ENCODE measurements at places on chromosomes 16 and 17.

DNA sequence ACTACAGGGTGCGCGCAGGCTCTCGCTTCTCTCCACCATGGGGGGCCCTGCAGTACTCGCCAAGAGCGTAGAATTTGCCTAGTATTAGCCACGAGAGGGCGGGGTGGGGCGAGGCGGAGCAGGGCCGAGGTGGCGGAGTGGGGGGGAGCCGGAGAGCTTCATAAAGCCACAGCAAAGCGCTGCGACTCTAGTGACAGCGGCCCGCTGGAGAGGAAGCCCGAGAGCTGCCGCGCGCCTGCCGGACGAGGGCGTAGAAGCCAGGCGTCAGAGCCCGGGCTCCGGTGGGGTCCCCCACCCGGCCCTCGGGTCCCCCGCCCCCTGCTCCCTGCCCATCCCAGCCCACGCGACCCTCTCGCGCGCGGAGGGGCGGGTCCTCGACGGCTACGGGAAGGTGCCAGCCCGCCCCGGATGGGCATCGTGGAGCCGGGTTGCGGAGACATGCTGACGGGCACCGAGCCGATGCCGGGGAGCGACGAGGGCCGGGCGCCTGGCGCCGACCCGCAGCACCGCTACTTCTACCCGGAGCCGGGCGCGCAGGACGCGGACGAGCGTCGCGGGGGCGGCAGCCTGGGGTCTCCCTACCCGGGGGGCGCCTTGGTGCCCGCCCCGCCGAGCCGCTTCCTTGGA, at the start of gene TBX21:
TSS of gene TBX21 (plus strand) at position 190 of the 627 bp plus-strand sequence. CDS start at position 409, 219 bp downstream.
- no peak for DNase-seq

DNA sequence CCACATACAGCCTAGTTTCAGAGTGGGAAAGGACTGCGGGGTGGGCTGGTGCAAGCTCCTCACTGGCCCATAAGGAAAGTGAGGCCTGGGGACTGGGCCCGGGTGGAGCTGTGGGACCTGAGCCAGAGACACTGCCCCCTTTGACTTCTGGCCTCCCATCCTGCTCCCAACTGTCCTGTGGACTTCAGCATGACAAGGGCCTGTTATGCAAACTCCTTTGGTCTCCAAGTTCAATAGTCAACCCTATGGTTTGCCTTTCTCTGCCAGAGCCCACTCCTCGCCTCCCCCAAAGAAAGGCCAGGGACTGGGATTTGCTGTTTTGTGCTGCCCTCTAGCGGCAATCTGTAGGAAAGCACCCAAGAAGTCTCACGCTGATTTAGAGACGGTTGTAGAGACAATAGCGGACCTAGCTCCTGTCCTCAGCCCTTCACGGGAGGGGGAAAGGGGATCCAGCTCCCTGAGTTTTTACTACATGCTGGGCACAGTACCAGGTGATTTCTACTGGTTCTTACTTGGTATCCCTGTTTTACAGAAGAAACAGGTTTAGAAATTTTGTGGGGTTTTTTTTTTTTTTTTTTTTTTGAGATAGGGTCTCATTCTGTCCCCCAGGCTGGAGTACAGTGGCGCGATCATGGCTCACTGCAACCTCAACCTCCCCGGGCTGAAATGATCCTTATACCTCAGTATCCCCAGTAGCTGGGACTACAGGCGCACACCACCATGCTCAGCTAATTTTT, 1.2 kb upstream of the TLCD3B start:
- peak; percentile 50 for DNase-seq

GRCh38 chr16:17802571-17802970, 331.8 kb upstream of the XYLT1 start:
- DNase-seq = no peak

DNA sequence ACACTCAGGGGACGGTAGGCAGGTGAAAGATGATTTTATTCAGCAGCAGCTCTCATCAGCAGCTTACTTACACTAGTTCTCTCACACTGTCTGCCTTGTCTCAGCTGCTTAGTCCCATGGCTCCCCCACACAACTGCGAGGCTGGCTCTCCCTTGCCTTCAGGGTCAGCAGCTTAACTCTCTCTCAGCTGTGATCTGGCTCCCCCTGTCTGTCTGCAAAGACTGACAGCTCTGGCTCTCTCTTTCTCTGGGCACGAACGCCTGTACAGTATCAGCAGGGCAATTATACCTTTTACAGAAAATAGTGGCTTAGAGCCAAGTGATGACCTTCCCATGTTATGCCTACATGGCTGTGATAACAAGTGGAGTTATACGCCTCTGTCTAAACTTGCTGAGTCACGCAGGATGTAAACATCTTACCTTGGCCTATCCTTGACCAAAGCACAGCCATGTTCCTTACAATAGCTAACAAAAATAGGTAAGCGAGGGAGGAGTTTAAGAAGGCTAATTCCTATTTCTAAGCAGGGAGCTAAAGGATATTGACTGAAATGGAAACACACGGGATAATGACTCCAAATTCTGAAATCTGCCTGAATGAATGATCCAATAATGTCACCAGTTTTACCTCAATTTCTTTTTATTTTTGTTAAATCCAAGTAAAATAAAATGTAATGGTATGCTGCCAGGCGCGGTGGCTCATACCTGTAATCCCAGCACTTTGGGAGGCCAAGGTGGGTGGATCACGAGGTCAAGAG, 1.1 kb upstream of the NDUFAB1 start:
- no peak for DNase-seq

- DNase-seq = no peak
Measured at GRCh38 chr16:17212606-17213005, 258.2 kb downstream of the XYLT1 start.

- DNase-seq = no peak
Measured at GRCh38 chr17:44105941-44106340, 17.5 kb downstream of the HDAC5 start.

DNA sequence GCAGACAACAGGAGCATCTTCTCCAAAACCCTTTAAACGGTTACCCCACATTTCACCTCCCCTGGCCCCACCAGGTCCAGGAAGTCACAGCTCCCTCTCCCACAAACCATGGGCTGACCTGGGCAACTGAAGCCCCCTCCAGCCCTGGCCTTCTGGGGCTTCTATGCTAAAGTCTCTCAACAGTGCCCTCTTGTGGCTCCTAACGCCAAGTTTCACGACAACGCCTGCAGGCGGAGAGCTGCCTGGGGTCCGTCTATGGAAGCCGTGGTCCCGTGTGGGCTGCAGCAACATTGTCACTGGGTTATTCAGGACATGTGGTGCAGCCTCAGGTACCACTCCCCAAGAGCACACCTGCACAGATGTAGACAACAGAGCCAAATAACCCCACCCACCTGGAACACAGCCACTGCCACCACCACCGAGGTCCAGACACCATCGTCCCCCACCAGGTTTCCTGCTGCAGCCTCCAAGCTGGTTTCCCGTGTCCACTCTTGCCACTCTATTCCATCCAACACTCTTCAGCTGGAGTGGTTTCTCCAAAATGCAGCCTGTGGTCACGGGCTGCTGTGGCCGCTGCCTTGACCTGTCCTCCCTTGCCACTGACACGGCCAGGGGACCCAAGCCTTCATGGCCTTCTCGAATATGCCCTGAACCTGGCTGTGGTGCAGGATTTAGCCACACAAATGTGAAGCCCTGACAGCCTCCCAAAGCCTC, 19.1 kb downstream of the C16orf95 start:
- no peak for DNase-seq

- DNase-seq = no peak
Measured at GRCh38 chr16:66542396-66542795, 7.5 kb downstream of the TK2 start.

GRCh38 chr17:80703142-80703478, 158.5 kb downstream of the RPTOR start:
- DNase-seq = no peak

GRCh38 chr16:70703041-70703834, 17.4 kb upstream of the MTSS2 start:
- peak; percentile 67 for DNase-seq

DNA sequence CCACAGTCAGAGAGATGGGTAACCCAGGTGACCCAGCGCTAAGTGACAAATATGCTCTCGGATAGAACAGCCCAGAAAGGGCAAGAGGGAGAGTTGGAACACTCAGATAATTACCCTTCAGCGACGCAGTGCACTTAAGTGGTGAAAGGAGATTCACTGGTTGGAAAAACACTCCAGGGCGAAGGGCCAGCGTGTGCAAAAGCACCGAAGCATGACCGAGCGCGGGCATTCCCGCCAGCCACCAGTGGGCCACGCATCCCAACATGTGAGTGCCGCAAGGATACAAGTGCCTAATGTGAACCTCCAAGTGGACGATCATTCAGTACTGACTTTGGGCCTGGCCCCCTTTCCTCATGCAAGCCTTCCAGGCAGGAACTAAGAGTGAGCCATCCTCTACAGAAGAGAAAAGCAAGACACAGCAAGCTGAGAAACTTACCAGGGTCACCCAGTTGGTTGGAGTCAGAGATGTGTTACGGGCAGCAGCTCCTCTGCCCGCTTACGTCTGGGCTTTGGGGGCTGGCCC, 258.4 kb downstream of the C16orf95 start:
- DNase-seq = no peak

DNA sequence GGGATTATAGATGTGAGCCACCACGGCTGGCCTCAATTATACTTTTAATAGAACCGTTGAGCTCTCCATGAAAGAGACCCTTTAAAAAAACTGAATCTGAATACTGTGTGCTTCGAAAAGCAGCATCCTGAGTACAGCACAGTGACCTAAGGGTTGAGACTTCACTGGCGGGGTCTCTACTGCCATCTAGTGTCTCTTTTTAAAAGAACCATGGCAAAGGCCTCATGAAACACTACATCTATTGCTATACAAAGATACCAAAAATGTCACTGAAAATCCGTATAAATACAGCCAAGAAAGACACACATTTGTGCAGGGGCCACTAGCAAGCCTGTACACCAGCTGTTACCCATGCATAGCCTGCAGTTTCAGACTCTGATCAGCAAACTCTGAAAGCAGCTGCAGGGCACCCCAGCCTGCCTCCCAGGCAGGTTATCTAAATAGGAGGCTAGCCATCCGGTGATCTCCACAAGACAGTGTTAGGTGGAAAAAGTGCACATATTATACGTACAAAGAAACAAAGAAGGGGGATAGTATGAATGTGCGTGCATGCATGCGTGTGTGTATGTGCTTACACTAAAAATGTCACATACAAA, 35.3 kb downstream of the NPLOC4 start:
- peak; percentile 53 for DNase-seq

DNA sequence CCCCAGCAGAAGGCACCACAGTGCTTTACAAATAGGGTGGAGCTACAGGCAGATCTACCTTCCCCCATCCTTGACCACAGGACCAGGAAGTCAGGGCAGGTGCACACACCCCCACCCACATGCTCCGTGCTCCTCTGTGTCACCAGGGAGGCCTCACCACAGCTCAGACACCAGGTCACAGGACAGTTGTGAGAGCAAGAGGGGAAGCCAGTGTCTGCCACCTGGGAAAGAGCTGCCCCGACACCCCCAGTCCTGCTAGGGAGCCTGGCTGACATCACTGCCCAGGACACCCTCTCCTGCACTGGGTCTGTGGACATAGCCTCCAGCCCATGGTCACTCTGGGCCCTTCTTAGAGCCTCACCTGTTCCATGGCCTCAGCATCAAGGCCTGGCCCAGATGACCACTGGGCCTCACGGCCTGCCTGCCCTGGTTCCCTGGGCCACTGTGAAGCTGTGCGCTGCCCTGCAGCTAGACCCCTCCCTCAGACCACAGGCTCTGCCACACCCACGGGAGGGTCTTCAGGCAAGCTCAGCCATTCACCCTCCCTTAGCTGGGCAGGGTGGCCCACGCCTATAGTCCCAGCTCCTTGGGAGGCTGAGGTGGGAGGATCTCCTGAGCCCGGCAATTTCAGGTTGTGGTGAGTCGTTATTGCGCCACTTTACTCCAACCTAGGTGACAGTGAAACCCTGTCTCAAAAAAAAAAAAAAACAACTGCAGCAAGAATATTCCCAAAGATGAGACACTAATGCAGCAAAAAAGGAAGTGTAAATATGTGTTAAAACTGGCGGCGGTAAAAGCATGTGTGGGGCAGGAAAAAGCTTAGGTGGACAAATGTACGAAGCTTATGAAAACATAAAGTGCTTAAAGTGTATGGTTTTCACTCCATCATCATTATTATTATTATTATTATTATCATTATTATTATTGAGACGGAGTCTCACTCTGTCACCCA, 14.2 kb downstream of the POLR3K start:
- DNase-seq = no peak

DNA sequence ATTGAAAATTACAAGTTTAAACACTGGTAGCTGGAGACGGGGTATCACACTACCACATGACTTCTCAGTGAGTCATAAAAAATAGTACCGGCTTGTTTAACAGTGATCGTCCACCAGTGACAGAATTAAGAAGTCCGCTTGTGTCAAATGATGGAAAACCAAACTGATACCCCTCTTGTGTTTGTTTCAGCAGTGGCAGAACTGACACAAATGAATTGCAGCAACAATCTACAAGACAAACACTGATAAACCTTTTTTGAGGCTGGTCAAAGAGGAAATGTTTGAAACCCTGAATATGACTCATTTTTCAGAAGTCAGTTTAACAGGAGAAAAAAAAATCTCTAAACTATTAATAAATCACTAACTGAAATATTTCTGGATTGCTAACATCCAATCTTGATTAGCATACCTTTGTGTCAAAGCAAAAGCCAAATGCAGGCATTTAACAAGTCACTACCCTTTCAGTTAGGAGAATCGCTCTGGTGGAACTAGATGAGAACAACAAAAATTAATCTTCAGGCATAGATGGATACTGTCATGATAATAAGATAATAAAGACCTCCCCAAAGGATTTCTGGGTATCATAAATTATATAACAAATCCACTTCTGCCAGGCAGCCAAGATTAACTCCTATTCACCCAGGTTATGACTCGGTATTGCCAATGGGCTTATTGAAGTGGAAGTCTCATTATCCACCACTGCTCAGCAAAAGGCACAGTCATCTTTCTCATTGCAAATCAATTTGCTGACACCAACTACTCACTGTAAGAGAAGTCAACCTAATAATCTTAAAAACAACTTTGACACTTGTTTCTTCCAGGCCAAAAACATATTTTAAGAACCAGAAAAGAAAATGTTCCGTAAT, 20.8 kb downstream of the DCUN1D3 start:
- DNase-seq = no peak

DNA sequence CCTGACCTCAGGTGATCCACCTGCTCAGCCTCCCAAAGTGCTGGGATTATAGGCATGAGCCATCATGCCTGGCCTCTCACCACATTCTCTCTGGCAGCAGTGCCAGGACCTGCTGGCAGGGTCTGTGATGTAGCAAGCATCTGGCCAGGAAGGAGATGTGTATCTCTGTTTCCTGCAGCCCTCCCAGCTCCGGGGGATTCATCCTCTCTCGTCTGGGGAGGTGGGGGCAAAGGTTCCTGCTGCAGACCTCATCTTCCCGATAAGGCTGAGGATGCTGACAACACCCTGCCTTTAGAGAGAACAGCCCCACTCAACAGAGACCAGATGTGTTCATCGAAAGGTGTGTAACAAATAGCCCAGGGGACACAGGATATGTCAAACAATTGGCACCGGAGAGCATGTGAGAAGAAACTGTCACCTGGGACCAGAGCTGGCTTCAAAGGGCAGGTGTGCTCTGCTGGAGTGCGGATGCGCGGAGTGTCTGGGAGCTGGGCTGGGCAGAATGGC, 54.8 kb upstream of the SEC14L1 start:
- no peak for DNase-seq
